Left lung (tissue), 14 donors: ENCODE measurements at places on chromosomes 1 and 21.

DNA sequence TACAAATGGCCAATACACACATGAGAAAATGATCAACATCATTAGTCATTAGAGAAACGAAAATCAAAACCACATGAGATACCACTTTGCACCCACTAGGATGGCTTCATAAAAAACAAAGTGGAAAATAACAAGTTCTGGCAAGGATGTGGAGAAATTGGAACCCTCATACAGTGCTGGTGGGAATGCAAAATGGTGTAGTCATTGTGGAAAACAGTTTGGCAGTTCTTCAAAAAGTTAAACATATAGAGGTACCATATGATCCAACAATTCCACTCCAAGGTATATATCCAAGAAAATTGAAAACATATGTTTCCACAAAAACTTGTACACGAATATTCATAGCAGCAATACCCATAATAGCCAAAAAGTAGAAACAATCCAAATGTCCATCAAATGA lies 231.6 kb upstream of the CSF3R start:
- H3K4me1 ChIP-seq = no peaks in the 10 kb centered on the region
- H3K27ac ChIP-seq = no peak overlapping the region
- H3K27me3 ChIP-seq = peaks cover 64% of the 10 kb centered on the region

- H3K36me3 ChIP-seq = peaks cover 100% of the 10 kb centered on the region
- H3K27me3 ChIP-seq = no peaks in the 10 kb centered on the region
- DNase-seq = no peak
- H3K4me1 ChIP-seq = peaks cover 11% of the 10 kb centered on the region
These were observed 46.9 kb downstream of the CAPN2 start for GRCh38 chr1:223759273-223759672.

DNA sequence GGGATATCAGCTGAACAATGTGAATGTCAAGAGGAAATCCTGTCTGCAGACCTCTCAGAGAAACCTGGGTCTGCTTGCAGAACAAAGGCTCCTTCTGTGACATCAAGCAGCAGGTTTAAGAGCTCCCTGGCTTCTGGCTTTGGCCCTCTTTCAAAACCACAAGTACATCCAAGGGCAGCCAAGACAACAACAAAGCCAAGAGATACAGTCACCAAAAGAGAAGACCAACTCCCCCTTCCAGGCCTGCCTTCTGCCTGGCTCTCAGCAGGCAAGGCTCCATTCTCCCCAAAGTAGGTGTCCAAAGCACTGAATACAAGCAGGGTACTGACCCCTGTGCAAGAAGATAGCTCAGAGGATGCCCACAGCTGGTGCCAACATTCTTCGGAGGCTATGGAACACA lies 11.5 kb downstream of the BCAR3 start:
- H3K36me3 ChIP-seq = peaks cover 3% of the 10 kb centered on the region
- H3K27me3 ChIP-seq = no peaks in the 10 kb centered on the region
- H3K4me3 ChIP-seq = no peak overlapping the region
- H3K4me1 ChIP-seq = peaks cover 72% of the 10 kb centered on the region
- H3K27ac ChIP-seq = peak overlapping the region; percentile 64
- DNase-seq = no peak

DNA sequence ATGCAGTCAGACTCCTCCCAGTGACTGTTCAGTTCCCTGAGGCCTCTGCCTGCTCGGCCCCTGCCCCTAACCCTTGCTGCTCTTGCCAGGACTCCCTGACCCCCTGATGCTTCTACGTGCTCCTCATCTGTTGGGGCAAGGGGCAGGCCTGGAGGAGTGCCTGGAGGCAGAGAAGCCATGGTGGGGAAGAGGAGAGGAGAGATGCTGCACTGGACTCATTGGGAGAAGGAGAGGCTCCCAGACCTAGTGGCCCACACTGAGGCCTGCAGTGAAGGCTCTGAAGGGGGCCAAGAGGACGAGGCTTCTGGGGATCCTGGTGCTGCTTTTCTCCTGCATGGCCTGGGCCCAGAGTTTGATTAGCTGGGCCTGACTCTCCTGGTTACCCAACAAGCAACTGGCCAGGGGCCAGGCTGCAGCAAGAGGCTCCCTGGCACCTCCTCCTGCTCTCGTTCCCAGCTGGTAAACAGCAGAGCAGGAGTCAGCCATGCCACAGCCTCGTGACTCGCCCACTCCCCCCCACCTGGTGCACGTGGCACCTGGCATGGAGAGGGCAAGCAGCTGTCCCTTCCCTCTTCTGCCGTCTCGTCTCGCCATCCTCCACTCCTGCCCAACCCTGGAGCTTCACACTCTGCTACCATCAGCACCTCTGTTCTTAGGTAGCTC lies 847 bp upstream of the RORC start:
- H3K4me1 ChIP-seq = peaks cover 63% of the 10 kb centered on the region
- peak; percentile 92 for DNase-seq
- H3K27me3 ChIP-seq = peaks cover 4% of the 10 kb centered on the region
- H3K4me3 ChIP-seq = no peak overlapping the region

DNA sequence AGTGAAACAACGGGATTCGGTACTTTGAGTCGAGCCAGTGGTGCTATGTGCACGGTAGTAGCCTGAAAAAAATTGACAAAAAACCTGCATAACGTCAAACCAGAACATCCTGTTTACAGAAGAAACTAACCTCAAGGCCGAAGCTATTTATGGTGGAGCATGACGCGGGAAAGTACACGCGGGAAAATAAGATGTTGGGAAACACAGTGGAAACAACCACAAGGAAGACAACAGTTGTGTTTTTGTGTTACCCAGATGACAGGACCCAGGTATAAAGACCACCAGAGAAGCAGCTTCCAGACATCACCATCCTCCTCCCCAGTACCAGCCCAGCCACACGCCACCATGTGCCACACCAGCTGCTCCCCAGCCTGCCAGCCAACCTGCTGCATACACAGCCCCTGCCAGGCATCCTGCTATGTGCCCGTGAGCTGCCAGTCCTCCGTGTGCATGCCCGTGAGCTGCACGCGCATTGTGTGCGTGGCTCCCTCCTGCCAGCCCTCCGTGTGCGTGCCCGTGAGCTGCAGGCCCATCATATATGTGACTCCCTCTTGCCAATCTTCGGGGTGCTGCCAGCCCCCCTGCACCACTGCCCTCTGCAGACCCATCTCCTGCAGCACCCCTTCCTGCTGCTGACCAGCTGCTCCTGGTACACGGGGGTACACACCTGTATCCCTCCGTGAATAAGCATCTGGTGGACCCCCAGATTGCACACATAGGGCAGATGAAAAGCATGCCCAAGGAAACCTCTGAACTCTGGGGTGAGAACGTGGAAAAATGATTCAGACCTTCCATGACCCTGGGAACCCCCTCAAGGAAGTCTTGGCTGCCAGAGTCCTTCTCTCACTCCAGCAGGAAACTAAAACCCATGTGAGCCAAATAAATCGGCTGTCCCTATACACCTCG lies at the start of gene KRTAP12-3:
TSS of gene KRTAP12-3 (plus strand) at position 298 of the 906 bp plus-strand sequence. CDS start at position 346, 48 bp downstream.
- no peak for DNase-seq
- no peaks in the 10 kb centered on the region for H3K27me3 ChIP-seq
- no peak within 1 kb of the TSS for H3K27ac ChIP-seq
- H3K36me3 ChIP-seq = no peaks in the 10 kb centered on the region

GRCh38 chr1:67171574-67171955 lies 5.3 kb downstream of the IL23R start:
- no peaks in the 10 kb centered on the region for H3K27me3 ChIP-seq
- no peak for DNase-seq
- no peaks in the 10 kb centered on the region for H3K4me1 ChIP-seq
- no peaks in the 10 kb centered on the region for H3K36me3 ChIP-seq

- DNase-seq = peak; percentile 71
- H3K4me3 ChIP-seq = no peak overlapping the region
- no peaks in the 10 kb centered on the region for H3K27me3 ChIP-seq
- H3K36me3 ChIP-seq = no peaks in the 10 kb centered on the region
- H3K4me1 ChIP-seq = no peaks in the 10 kb centered on the region
These were observed 163.8 kb downstream of the EIF4G3 start for GRCh38 chr1:21012937-21013336.

- no peaks in the 10 kb centered on the region for H3K36me3 ChIP-seq
- no peaks in the 10 kb centered on the region for H3K4me1 ChIP-seq
- no peak for DNase-seq
- no peak overlapping the region for H3K4me3 ChIP-seq
- H3K27ac ChIP-seq = no peak overlapping the region
These were observed 9.6 kb downstream of the TMCO1 start for GRCh38 chr1:165759095-165759494.

DNA sequence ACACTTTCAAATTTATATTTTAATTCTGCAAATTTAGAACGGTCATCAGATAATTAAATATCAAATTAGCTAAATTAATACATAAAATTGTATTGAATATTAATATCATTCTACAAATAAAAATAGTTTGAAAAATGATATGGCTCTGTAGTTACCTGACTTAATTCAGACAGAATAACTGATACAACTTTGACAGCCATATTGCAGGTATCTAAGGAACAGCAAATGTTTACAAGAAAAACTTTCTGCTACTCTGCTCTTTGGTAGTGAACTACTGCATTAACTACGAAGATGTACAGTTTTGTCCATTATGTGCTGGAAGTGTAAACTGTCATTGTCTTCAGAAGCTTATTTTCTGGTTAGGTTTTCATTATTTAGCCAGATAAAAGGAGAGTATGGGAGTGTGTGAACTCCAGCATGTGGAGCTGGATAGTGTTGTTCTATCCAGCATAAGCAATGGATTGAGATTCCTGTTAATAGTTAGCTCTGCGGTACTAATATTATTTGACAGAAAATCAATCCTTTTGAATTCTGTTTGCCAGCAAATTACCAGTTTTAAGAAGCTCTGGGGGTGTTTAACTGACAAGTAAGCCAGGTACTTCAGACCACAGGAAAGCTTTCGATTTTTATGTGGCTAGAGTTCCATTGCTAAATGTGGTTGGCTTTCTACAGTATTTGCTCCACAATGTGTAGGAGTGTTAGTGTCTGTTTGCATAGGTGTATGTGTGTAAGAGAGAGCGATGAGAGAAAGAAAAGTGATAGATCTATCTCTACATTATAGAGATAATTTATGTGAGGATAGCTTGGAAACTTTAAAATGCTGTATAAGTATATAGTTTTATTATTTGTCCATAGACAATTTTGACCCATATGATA lies 247.9 kb downstream of the GRIK1 start:
- no peak overlapping the region for H3K27ac ChIP-seq
- no peak overlapping the region for H3K4me3 ChIP-seq
- no peak for DNase-seq

- H3K36me3 ChIP-seq = peaks cover 33% of the 10 kb centered on the region
- peak overlapping the region; percentile 64 for H3K4me3 ChIP-seq
- no peak for DNase-seq
- no peaks in the 10 kb centered on the region for H3K27me3 ChIP-seq
These were observed 552 bp downstream of the GPATCH4 start for GRCh38 chr1:156600733-156601121.

GRCh38 chr1:212205006-212205405 lies 80.2 kb upstream of the PPP2R5A start:
- H3K4me3 ChIP-seq = no peak overlapping the region
- H3K4me1 ChIP-seq = peaks cover 6% of the 10 kb centered on the region
- DNase-seq = no peak
- H3K27ac ChIP-seq = no peak overlapping the region
- no peaks in the 10 kb centered on the region for H3K27me3 ChIP-seq

DNA sequence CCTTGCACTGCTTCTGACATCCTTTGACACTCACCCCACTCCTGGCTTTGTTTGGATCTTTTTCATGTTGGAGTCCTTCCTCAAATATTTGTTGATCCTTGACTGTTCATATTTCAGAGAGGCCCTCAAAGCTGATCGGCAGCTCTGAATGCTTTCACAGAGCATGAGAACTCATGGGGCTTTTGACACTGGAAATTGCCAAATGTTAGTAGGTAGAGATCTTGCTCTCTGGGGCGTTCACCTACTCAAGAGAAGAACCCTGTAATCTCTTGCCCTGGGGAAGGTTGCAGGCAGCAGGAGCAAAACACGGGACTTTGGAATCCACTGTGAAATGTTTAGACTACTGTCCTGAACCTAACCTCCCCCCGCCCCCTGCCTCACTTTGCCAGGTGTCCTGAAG lies 67.4 kb upstream of the STUM start:
- H3K4me3 ChIP-seq = no peak overlapping the region
- H3K36me3 ChIP-seq = no peaks in the 10 kb centered on the region
- no peaks in the 10 kb centered on the region for H3K27me3 ChIP-seq
- DNase-seq = no peak
- H3K27ac ChIP-seq = no peak overlapping the region
- H3K4me1 ChIP-seq = no peaks in the 10 kb centered on the region

GRCh38 chr1:23657659-23658275 lies 33.8 kb upstream of the RPL11 start:
- H3K4me3 ChIP-seq = no peak overlapping the region
- H3K27me3 ChIP-seq = no peaks in the 10 kb centered on the region
- no peaks in the 10 kb centered on the region for H3K36me3 ChIP-seq
- no peaks in the 10 kb centered on the region for H3K4me1 ChIP-seq
- DNase-seq = no peak

DNA sequence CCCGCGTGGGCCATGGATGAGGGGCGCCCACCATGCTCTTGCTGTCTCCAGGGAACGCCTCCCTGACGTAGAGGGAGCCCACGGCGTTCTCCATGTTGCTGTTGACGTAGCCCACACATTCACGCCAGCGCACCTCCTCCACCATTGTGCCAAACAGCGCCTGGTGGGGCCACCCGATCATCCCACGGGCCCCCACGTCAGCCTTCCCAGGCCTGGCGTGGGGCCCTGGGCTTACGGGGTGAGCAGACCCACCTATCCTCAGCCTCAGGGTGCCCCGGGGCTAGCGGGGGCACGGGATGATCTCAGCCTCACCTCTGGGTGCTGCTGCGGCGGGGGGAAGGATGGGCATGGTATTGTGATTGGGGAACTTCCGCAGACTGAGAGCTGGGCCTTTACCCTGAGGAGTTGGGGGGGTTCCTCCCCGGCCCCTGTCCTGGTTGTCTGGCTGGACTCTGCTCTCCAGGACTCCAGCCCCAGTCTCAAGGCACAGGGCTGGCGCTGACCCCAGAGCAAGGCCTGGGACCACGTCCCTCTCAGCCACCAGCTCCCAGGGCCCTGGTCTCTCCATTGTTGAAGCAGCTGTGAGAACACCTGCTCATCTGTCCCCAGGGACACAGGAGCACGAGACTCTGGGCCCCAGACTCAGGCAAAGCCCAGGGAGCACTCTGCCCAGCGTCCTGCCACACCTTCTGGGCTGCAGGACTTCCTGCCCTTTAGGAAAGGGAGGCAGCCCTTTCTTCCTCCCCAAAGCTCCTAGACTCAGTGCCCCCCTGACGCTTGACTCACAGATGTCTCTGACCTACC lies 10.2 kb downstream of the PRXL2B start:
- DNase-seq = peak; percentile 38
- no peaks in the 10 kb centered on the region for H3K27me3 ChIP-seq
- H3K36me3 ChIP-seq = no peaks in the 10 kb centered on the region
- H3K4me1 ChIP-seq = peaks cover 3% of the 10 kb centered on the region
- no peak overlapping the region for H3K4me3 ChIP-seq

DNA sequence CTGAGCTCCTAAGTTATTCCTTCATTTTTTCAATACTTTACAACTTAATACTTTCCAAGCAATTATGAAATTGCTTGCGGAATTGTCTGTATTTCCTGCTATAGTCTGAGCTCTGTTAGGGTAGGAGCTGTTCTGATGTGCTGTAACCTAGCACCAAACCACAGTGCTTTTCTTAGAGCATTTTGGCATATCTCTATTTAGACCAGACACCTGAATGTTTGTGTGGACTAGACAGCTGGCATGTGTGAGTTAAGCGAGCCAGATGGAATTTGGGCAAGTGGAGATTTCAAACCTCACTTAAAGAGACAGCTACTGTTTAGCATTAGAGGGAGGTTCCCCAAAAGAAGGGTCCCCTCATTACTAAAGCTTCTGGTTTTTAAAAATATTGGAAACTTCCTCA lies 106.1 kb downstream of the RWDD3 start:
- no peak overlapping the region for H3K27ac ChIP-seq
- H3K36me3 ChIP-seq = no peaks in the 10 kb centered on the region
- no peak overlapping the region for H3K4me3 ChIP-seq
- H3K4me1 ChIP-seq = no peaks in the 10 kb centered on the region
- H3K27me3 ChIP-seq = no peaks in the 10 kb centered on the region
- DNase-seq = peak; percentile 37
